ENCODE measurements at places on chromosomes 2 and 18.

GRCh38 chr2:98637401-98638147, 29.2 kb downstream of the UNC50 start:
- DNase-seq, result no peak

DNA sequence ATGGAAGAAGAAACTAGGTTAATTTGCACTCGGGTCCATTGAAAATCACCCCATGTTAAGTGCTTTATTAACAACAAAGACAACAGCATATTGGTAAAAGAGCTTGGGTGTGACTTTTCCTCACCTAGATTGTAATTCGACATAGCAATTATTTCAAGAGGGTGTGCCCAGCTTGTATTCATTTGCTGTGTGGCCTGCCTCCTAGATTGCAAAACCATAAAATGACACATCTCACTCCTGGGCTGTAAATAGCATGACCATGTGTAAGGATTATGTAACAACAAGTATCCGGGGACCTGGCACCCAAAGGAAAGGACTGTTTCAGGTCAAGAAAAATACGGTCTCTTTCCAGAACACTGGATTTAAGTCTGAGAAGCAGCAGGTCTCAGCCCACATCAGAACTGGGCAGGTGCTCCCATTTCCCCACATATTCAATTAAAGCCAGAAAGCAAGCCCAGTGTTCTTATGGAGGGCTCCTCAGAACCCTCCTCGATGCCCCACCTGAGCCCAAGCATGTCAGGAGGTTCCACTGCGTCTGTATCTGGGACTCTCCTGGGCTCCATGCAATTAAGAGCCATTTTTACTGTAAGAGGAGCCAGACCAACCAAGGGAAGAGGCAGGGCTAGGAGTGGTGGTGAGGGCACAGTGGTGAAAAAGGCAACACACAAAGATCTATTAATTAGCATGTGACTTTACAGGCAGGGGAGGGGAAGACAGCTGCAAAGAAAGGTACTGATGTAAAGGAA, 39.2 kb downstream of the MREG start:
- no peak for DNase-seq

GRCh38 chr2:26442707-26443106, 35.2 kb downstream of the OTOF start:
- DNase-seq, result no peak

- no peak for DNase-seq
Measured at GRCh38 chr2:234488913-234489451, 7.9 kb downstream of the ARL4C start.

DNA sequence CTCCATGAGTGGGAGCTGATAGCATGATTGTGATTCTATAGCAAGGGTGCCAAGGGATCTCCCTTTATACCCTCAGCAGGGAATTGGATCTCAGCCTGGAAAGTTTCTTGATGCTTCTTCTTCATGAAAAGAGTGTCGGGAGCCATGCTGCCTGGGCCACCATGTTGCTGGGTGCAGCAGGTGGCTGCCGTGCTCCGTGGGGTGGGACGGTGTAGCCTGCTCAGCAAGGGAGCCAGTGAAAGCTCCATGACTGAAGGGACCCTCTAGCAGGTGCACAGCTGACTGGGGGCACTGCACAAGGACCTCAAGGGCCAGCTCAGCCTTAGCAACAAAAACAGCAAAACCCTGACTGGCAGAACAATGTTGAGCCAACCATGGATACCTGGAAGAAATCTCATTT, 368.9 kb upstream of the HS6ST1 start:
- no peak for DNase-seq

- no peak for DNase-seq
Measured at GRCh38 chr2:18650221-18650620, 60.9 kb upstream of the NT5C1B start.

DNA sequence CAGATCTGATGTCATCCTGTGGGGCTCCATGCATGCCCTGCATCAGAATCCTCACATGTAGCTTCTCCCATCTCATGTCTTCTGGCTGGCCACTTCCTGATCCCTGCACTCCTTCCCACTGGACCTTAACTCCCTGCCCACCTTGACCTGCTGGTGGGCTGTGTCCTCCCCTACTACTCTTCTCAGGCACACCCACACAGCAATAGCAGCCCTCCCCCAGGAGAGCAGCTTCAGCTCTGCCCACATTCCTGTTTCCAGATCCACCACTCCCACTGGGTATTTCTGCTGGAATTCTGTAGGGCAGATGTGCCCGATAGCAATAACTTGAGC, 137.0 kb upstream of the HS6ST1 start:
- no peak for DNase-seq

DNA sequence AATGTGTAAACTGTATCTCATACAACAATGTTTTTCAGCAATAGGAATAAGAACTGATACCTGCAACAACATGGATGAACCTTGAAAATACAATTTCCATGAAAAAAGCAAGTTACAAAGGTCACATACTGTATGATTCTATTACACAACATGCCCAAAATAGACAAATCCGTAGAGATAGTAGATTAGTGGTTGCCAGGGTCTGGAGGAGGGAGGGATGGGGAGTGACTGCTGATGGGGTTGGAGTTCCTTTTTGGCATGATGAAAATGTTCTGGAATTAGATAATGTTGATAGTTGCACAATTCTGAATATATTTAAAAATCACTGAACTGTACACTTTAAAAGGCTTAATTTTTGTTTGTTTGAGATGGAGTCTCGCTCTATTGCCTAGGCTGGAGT, 33.8 kb downstream of the UBXN4 start:
- no peak for DNase-seq
